ENCODE measurements at places on chromosomes 4 and X.

DNA sequence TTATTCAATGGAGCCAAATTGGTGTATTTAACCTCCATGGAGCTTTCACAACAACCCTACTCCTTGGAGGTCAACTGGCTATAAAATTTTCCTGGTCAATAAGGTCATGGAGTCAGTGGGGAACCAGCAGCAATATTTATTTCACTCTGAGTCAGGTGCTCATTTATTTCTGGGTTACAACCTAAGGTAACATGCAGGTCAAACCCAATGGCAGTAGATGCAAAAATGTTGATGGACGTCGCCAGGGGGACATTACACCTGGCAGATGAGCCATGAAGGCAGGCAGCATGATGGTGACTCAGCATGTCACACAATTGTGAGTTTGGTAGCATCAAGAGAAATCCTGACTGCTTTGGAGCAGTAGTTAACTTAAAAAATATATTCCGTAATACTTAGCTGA, 514.1 kb downstream of the IL15 start:
- no peak for DNase-seq

GRCh38 chrX:78322863-78323262, 4.5 kb downstream of the CYSLTR1 start:
- no peak for DNase-seq

DNA sequence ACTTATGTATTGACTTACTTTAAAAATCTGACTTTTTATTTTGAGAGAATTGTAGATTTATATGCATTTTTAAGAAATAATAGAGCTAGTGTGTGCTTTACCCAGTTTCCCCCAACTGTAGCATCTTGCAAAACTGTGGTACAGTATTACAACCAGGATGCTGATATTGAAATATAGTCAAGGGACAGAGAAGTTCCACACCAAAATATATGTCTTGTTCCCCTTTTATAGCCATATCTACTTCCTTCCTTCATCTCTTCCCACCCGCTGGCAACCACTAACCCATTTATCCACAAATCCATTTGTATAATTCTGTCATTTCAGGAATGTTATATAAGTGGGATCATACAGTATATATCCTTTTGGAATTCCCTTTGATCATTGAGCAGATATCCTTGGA, 16.8 kb downstream of the KDM6A start:
- DNase-seq, result no peak

DNA sequence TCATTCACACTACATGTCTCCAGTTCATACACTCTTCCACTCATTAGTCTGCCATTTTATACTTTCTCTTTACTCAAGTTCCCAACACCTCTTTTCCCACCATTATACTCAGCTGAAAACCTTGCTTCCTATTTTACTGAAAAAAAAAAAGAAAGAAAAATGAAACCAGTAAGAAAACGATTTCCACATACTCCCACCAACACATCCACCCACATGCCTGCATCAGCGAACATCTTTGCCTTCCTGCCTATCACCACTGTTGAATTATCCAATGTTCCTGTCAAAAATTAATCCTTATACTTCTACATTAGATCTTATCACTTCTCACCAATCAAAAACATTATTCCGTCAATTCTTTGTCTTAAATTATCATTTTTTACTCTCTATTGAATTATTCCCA, 188.1 kb upstream of the FAM241A start:
- no peak for DNase-seq

- DNase-seq, result no peak
Observed at GRCh38 chr4:3013839-3014350, 50.5 kb downstream of the GRK4 start.

GRCh38 chrX:28888416-28888815, 301.2 kb downstream of the IL1RAPL1 start:
- DNase-seq, result no peak

- DNase-seq, result no peak
Observed at GRCh38 chr4:101125045-101125942, 222.0 kb downstream of the PPP3CA start.

GRCh38 chr4:21921526-21922180, 26.9 kb downstream of the KCNIP4 start:
- DNase-seq, result no peak

- no peak for DNase-seq
Observed at GRCh38 chr4:74230902-74231499, 73.1 kb downstream of the MTHFD2L start.

DNA sequence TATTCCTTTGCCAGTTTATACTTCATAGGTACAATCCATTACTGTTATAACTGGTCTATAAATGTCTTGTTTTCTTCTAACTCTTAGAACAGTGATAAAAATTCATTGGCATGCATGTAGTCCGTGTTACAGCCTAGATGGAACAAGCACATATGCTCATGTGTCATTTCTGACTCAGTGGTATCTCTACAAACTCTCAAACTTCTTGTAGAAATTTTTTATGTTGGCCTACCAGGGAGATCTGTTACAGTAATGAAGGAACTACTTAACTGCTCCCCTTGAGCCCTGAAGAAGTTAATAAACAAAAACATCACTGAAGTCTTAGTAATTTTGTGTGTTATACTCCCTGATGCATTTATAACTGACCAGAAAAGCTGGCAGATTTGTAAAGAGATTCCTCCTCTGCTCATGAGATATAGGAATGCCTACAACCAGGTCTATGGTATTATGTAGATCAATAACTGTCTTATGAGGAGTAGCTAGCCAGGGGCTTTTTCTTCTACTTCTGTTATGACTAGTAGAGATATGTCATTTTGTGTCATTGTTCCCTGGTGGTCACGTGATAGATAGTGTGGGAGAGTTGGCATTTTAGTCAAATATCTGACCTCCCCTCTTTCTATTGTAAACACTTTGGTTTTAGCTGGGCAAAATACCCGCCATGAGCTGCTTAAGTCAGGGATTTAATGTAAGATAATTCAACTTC, 53.7 kb upstream of the FAAH2 start:
- no peak for DNase-seq

DNA sequence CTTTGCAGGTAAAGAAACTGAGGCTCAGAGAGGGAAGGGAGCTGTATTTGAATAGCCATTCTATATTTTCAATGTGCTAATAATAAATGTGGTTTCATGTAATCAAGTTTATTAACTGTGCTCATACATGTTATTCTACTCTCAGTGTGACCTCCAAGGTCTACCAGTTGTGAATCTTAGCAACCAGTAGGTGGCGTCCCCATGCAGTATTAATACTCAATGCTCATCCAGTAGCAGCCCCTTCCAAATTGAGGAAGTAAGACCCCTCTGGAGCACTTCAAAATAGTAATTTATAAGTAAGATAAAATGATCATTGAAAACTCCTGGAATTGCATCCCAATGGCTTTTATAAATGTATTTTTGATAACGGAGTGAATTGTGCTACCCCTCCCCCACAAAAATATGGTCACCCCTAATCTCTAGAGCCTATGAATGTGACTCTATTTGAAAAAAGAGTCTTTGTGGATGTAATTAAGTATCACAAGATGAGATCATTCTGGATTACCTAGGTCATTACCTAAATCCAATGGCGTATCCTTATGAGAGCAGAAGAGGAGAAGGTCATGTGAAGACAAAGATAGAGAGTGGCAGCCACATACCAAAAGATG, 20.4 kb upstream of the SEPSECS start:
- no peak for DNase-seq

DNA sequence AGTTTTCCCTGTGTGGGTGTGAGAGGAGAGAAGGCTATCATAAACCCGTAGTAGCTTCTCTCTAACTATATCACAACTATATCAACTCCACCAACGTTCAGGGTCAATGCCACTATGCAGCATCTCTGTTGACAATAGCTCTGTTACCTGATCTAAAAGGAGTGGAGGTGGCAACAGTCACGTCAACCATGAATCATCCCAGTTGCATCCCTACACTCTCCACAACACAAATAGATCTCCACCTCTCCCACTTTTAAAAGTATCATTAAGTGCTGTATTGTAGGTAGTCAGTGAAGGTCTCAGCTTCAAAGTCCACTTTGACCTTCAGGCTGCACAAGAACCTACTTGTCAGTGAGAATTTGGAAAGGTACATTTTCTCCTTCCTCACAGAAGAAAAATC, 600.5 kb upstream of the GRIA3 start:
- DNase-seq, result no peak

DNA sequence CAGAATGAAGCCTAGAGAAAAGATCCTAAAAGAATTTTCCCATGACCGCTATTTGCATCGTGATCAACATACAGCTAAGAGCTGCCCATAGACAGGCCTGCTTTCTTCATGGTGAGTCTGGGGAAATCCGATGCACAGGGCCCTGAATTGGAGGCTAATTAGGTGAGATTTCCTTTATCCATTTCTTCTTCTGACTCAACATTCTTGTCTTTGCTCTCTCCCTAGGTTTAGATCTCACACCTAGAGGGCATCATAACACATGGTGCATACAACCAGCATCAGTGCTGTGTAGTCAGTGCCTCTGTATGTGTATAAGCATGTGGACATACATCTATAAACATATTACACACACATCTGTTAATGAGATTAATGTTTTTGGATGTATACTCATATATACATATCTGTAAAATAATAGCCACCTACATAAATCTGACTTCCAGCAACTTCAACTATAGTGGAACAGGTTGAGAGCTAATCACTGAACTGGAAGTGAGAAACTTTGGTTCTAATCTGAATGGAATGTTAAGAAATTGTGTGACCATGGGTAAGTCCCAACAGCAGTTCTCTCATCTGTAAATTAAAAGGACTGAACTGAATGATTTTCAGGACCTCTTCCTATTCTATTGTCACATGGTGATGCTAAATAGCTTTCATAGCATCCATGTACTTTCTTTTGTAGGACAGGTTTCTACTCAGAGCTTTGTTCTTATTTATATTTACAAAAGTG, 17.5 kb downstream of the GATB start:
- no peak for DNase-seq

DNA sequence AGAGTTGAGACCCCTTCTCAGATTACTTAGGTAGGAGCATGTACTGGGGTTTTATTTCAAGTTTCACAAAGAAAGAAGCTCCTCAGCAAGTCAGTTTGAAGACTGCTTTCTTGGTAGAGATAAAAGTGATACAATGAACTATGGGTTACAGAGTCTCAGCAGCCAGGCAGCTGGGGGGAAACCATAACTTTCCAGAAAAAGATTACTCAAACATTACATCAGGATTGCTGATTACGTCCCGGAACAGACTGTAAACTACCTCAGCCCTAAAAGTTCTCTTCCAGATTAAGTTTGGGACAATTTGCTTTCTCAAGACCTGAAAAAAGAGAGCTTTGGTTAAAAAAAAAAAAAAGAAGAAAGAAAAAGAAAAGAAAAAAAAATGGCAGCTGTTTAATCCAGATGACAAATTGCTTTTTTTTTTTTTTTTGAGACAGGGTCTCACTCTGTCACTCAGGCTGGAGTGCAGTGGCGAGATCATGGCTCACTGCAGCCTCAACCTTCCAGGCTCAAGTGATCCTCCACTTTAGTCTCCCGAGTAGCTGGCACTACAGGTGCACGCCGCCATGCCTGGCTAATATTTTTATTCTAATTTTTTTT, 16.6 kb downstream of the SAT1 start:
- no peak for DNase-seq

GRCh38 chr4:158786121-158786601, 17.3 kb downstream of the FNIP2 start:
- DNase-seq, result no peak

GRCh38 chrX:44817029-44817428, 26.8 kb upstream of the DUSP21 start:
- DNase-seq, result no peak

GRCh38 chr4:73341454-73341853, 62.6 kb upstream of the ALB start:
- DNase-seq, result peak; percentile 25

- DNase-seq, result no peak
Observed at GRCh38 chr4:106063009-106063408, 167.7 kb downstream of the NPNT start.

- no peak for DNase-seq
Observed at GRCh38 chrX:7503251-7503650, 339.7 kb upstream of the VCX start.
